Caco-2 (cell line): ENCODE measurements at places on chromosomes 16 and 17. TPM values are rescaled to one million over a fixed set of nuclear protein-coding genes. Genes with fewer than 3 reads are reported as not detected.

ZNF594 gene
- 6.2 and 7.5 TPM in 2 replicates for total RNA-seq

LAT gene
- 1.7 and 3.2 TPM in 2 replicates for total RNA-seq

PSMB3 gene
- total RNA-seq: 427 and 465 TPM in 2 replicates

ZNF319 gene
- total RNA-seq: 13.3 and 16.3 TPM in 2 replicates

FBXW10 gene
- 0.11 TPM in 1 of 2 replicates, not detected in the other for total RNA-seq

CCT6B gene
- total RNA-seq: 1.5 and 1.8 TPM in 2 replicates

DHRS7C gene
- not detected in 2 replicates for total RNA-seq

C16orf96 gene
- 0.11 and 0.19 TPM in 2 replicates for total RNA-seq

KRTAP4-16 gene
- not detected in 2 replicates for total RNA-seq

WSCD1 gene
- not detected in 2 replicates for total RNA-seq

TMEM220 gene
- total RNA-seq: not detected in 2 replicates

ASGR1 gene
- 8.3 and 9.2 TPM in 2 replicates for total RNA-seq

TM4SF5 gene
- total RNA-seq: 9.9 and 12.1 TPM in 2 replicates

HIC1 gene
- total RNA-seq: 0.59 and 1.8 TPM in 2 replicates

ABCC11 gene
- total RNA-seq: 0.21 and 0.34 TPM in 2 replicates

SRCAP gene
- 56.1 and 57.4 TPM in 2 replicates for total RNA-seq

SLC7A5 gene
- 495 and 534 TPM in 2 replicates for total RNA-seq

SMG6 gene
- total RNA-seq: 33.8 and 35.3 TPM in 2 replicates

OR4D1 gene
- total RNA-seq: not detected in 2 replicates

PRRT2 gene
- 3.6 and 3.9 TPM in 2 replicates for total RNA-seq

HSPB9 gene
- not detected in 2 replicates for total RNA-seq

PRAC2 gene
- not detected in 2 replicates for total RNA-seq

MRPS34 gene
- total RNA-seq: 105 and 109 TPM in 2 replicates

ITGAX gene
- total RNA-seq: not detected in 2 replicates

SOX9 gene
- 46.2 and 51.5 TPM in 2 replicates for total RNA-seq

GPR179 gene
- 0.05 TPM in 1 of 2 replicates, not detected in the other for total RNA-seq

C16orf74 gene
- 3.8 and 4.0 TPM in 2 replicates for total RNA-seq

FA2H gene
- 20.1 and 21.3 TPM in 2 replicates for total RNA-seq

LYRM1 gene
- 40.3 and 46.1 TPM in 2 replicates for total RNA-seq

NPIPB9 gene
- total RNA-seq: 0.45 and 0.77 TPM in 2 replicates

SYNGR3 gene
- 2.9 and 3.3 TPM in 2 replicates for total RNA-seq

USH1G gene
- 0.48 and 0.77 TPM in 2 replicates for total RNA-seq

UNC45B gene
- total RNA-seq: not detected in 2 replicates

JPH3 gene
- 3.5 and 4.8 TPM in 2 replicates for total RNA-seq

RAB11FIP4 gene
- total RNA-seq: 84.2 and 90.3 TPM in 2 replicates

SLC52A1 gene
- not detected in 2 replicates for total RNA-seq

JUP gene
- total RNA-seq: 392 and 419 TPM in 2 replicates

AMFR gene
- 101 and 106 TPM in 2 replicates for total RNA-seq

ACBD4 gene
- 21.2 and 21.6 TPM in 2 replicates for total RNA-seq

SLC16A6 gene
- total RNA-seq: 0.95 and 1.0 TPM in 2 replicates

KRT36 gene
- total RNA-seq: not detected in 2 replicates

HBA2 gene
- 2.1 TPM in 1 of 2 replicates, not detected in the other for total RNA-seq

SLC6A4 gene
- 15.0 and 20.6 TPM in 2 replicates for total RNA-seq

HS3ST6 gene
- total RNA-seq: not detected in 2 replicates

LGALS9B gene
- not detected in 2 replicates for total RNA-seq

RPUSD1 gene
- 42.2 and 44.0 TPM in 2 replicates for total RNA-seq

CETP gene
- not detected in 2 replicates for total RNA-seq

TMEM204 gene
- not detected in 2 replicates for total RNA-seq

ZG16B gene
- total RNA-seq: 0.34 TPM in 1 of 2 replicates, not detected in the other

HS3ST3A1 gene
- 0.51 TPM in 1 of 2 replicates, not detected in the other for total RNA-seq

SNF8 gene
- total RNA-seq: 457 and 461 TPM in 2 replicates

CCDC200 gene
- not detected in 2 replicates for total RNA-seq

RHBDL3 gene
- 0.09 TPM in 1 of 2 replicates, not detected in the other for total RNA-seq

KSR1 gene
- total RNA-seq: 88.9 and 91.5 TPM in 2 replicates

DPH1 gene
- total RNA-seq: 52.0 and 52.8 TPM in 2 replicates

ARHGAP27 gene
- total RNA-seq: 35.9 and 40.2 TPM in 2 replicates

GABARAPL2 gene
- total RNA-seq: 82.6 and 88.2 TPM in 2 replicates

COPRS gene
- 56.7 and 62.2 TPM in 2 replicates for total RNA-seq

ALOX12 gene
- not detected in 2 replicates for total RNA-seq

NDUFAB1 gene
- total RNA-seq: 83.4 and 87.1 TPM in 2 replicates
